Mesothelial cell of epicardium (in vitro differentiated cells): ENCODE measurements at places on chromosomes 4 and X. TPM values are rescaled to one million over a fixed set of nuclear protein-coding genes. Genes with fewer than 3 reads are reported as not detected.

DNA sequence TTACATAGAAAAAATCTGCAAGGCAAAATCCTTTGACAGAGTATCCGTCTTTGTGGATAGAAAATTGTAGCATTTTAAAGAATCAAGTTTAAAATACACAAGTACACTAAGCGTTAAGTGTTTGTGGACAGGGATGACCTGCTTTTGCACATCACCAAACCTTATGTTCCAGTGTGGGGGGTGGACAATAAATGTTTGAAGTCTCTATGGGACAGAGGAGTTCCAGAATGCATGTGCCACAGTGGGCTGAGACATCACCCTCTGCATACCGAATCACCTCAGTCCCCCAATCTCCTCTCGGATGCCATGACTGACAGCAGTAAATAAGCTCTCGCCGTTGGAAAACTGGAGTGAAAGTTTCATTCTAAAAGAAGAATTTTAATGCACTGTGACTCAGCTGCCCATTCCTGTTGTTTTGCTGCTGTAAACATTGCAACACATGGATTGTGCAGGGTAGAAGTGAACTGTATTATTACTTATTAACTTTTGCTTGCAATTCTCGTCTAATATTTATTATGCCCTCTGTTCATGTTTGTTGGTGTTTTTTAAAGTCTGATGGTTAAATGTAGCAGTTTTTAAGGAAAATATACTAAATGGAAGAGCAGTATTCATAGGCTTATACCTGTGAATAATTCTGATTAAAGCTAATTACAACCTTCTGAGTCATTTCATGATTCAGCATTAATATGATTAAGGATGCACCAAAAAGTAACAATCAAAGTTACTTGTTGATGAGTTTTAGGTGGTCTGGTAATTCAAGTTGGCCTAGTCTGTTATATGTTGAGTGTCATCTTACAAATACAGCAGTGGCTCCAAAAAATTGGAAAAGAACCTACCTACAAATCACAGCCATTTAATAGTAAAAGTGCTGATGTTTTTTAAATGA lies 24.0 kb downstream of the CDKN2AIP start:
- no peak for DNase-seq
- peak overlapping the region; percentile 76 for H3K27ac ChIP-seq
- H3K4me3 ChIP-seq = no peak overlapping the region
- H3K27me3 ChIP-seq = no peaks in the 10 kb centered on the region
- peaks cover 20% of the 10 kb centered on the region for H3K36me3 ChIP-seq

GRCh38 chr4:95167805-95168204 lies 381.0 kb downstream of the UNC5C start:
- H3K27ac ChIP-seq = no peak overlapping the region
- no peak for DNase-seq
- no peak overlapping the region for H3K4me3 ChIP-seq
- H3K36me3 ChIP-seq = peaks cover 29% of the 10 kb centered on the region
- H3K27me3 ChIP-seq = no peaks in the 10 kb centered on the region

Gene FOXR2
- not detected in 3 replicates for total RNA-seq

- DNase-seq = no peak
- H3K4me3 ChIP-seq = no peak overlapping the region
- peaks cover 3% of the 10 kb centered on the region for H3K4me1 ChIP-seq
- no peak overlapping the region for H3K27ac ChIP-seq
- no peaks in the 10 kb centered on the region for H3K36me3 ChIP-seq
- H3K27me3 ChIP-seq = no peaks in the 10 kb centered on the region
Measured at GRCh38 chrX:30027636-30028035, 187.7 kb upstream of the MAGEB2 start.

- H3K4me1 ChIP-seq = peaks cover 36% of the 10 kb centered on the region
- H3K36me3 ChIP-seq = peaks cover 9% of the 10 kb centered on the region
- H3K27me3 ChIP-seq = no peaks in the 10 kb centered on the region
- DNase-seq = no peak
- H3K4me3 ChIP-seq = no peak overlapping the region
Measured at GRCh38 chr4:77877771-77878565, 15.3 kb downstream of the MRPL1 start.

DNA sequence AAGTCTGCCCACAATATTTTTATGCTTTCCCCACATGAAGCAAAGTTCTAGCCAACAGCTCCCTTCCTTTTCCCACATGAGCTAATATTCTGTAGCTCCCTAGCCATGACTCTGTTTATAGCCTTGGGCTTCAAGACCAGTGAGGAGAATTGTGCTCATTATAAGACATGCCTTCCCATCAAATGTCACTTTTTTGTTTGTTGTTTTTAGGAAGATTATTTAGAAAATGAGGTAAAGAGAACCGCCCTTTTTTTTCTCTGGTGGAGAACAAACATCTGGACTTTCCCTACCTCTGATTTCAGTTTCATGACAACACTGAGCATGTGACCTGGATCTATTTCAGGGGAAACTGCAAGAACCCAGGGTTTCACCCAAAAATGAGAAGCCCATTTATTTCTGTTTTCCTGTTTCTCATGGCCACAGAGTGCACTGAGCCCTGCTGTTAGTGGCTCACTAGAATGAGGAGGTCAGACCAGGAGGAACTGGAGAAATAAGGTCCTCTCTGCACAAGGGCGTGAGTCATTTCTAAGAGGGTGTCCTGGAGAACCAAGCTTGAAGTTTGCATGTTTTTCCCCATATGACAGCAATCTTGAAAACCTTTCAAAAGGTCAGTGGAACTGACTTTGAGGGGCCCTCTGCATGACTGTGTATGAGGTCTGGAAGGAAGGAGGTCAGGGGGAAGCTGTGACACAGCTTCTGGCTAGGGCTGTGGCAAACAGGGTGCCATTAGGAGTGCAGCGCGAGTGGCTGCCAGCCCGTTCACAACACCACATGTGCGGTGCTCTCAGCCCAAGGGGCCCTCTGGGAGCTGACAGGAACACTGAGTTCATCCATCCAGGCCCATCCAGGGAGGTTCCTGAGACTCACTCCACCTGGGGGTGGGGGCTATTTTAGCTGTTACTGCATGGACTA lies 55.2 kb downstream of the CHST7 start:
- no peak for DNase-seq
- no peak overlapping the region for H3K27ac ChIP-seq
- H3K4me3 ChIP-seq = no peak overlapping the region
- H3K27me3 ChIP-seq = no peaks in the 10 kb centered on the region
- H3K4me1 ChIP-seq = peaks cover 12% of the 10 kb centered on the region

DNA sequence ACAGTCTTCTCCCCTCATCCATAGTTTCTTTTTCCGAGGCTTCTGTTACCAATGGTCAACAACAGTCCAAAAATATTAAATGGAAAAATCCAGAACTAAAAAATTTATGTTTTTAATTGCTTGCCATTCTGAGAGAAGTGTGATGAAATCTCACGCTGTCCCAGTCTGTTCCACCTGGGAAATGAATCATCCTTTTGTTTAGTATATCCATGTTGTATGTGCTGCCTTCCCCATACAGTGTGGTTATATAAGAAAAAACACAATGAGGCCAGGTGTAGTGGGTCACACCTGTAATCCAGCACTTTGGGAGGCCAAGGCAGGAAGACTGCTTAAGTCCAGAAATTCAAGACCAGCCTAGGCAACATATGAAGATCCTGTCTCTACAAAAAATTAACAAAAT lies 161.6 kb downstream of the CHIC2 start:
- no peak for DNase-seq
- no peak overlapping the region for H3K27ac ChIP-seq
- no peak overlapping the region for H3K4me3 ChIP-seq
- H3K36me3 ChIP-seq = no peaks in the 10 kb centered on the region
- H3K4me1 ChIP-seq = peaks cover 37% of the 10 kb centered on the region

DNA sequence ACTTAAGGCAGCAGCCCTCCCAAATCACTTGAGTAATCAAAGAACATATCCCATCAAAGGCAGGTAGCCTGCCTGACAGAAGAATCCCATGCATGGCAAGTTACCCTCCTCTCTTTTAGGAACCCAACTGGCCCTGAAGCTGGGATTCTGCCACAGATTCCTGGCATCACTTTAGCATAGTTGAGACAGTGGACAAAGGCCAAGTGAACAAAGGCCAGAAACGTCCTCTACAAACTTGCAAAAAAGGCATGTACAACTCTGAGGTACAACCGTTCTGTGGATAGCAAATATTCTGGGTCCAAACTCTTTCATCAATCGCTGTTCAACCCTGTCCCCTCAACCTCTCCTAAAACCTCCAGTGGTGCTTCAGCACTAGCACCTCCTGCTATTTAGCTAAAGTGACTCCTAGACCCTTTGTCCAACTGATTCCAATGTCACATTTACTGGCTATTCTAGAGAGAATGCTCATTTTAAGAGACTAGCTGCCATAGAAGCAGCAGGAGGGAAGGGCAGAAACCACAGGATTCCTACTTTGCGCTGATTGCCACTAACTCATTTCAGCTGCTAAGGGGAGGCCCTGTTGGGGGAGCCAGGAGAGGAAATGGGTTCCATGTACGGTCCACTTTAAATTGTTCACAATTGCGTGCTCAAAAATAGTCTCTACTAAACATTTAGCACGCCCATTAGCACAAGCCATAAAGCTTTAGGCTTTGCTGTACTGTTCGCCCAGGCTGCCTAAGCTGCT lies 105.9 kb downstream of the SHROOM4 start:
- no peaks in the 10 kb centered on the region for H3K27me3 ChIP-seq
- no peak for DNase-seq
- peak overlapping the region; percentile 9 for H3K27ac ChIP-seq
- H3K36me3 ChIP-seq = no peaks in the 10 kb centered on the region
- peaks cover 62% of the 10 kb centered on the region for H3K4me1 ChIP-seq

Gene PTTG2
- total RNA-seq = not detected in 3 replicates

DNA sequence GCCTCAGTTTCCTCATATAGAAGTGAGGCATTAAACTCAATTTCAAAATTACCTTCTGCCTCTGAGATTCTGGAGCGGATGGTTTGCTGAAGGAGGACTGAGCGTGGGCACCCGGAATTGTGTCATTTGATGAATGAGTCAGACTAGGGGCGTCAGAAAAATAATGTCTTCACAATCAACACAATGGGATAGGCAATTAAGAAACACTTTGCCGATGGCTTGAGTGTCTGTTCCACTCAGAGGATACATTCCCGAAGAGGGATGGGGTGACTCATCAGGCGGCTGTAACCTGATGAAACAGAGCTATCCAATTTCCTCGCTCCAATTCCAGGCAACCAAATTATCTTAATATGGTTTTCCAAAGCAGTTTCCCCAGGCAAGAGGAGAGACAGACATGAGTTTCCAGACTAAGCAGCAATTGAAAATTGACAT lies 1.2 kb upstream of the CHRNA9 start:
- no peak overlapping the region for H3K27ac ChIP-seq
- DNase-seq = no peak
- no peak overlapping the region for H3K4me3 ChIP-seq
- H3K36me3 ChIP-seq = no peaks in the 10 kb centered on the region

DNA sequence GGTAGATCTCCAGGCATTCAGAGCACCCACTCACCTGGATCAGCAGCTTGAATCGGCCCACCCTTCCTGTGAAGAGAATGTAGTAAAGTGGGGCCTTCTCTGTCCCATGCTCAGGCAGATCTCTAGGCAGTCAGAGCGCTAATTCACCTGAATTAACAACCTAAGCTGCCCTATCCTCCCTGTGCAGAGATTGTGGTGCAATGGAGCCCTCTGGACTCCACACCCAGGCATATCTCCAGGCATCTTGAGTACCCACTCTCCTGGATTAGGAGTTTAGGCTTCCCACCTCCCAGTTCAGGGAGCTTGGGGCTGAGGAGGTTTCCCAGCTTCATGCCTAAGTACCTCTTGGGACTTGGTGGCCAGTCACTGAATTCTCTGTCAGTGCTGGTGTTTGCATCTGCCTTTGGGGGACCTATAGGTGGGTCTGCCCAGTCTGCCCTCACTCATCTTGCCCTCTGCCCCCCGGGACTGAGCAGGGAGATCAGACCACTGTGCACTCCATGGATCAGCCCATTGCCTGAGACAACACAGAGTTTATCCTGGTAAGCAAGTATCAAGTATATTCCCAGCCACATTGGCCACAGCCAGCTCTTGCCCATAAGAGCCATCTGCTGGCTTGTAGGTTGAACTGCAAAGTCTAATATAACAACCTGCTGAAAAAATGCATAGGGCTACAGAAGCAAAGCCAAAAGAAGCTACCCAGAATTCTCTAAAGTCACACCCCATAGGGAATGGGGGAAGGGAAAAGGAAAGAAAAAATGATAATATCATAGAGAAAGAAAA lies 372.9 kb downstream of the KLHL13 start:
- no peaks in the 10 kb centered on the region for H3K27me3 ChIP-seq
- no peak for DNase-seq
- H3K36me3 ChIP-seq = no peaks in the 10 kb centered on the region
- no peak overlapping the region for H3K4me3 ChIP-seq
- H3K27ac ChIP-seq = no peak overlapping the region
- no peaks in the 10 kb centered on the region for H3K4me1 ChIP-seq

GRCh38 chr4:21768349-21769310 lies 179.9 kb downstream of the KCNIP4 start:
- no peaks in the 10 kb centered on the region for H3K36me3 ChIP-seq
- H3K4me1 ChIP-seq = peaks cover 23% of the 10 kb centered on the region
- H3K4me3 ChIP-seq = no peak overlapping the region
- DNase-seq = no peak

- no peak overlapping the region for H3K27ac ChIP-seq
Measured at GRCh38 chr4:180054291-180054690, 2188.9 kb upstream of the TENM3 start.

DNA sequence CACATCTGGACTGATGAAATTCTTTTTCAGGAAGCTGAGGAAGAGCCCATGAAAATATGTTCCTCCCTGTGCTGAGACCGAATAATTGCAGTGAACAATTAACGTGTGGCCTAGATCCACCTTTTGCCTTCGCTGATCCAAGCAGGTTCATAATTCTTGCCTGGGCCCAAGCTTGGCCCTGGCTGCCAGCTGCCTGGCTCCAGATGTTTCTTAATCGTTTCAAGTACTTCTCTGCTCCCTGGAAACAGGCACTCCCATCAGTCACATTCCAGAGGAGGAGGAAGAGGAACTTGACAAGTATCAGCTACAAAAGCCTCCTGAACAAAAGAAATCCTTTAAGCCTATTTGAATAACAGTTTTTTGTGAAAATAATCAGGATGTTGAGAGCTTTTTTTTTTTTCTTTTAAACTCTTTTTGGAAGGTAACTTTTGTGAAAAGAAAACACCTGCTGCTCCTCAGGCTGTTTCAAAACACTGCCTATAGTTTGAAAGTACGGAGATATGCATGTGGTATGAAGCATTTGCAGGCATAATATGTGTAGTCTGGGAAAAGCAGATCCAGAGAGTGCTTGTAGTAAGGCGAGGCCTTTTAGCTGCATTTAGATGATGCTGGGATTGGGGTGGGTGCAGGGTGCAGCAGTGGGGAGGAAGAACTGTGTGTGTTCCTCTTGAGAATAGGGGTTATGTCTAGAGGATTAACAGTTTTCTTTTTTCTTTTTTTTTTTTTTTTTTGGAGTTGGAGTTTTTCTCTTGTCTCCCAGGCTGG lies 154.4 kb downstream of the PTTG2 start:
- H3K27ac ChIP-seq = peak overlapping the region; percentile 52
- peaks cover 19% of the 10 kb centered on the region for H3K36me3 ChIP-seq
- no peak for DNase-seq

GRCh38 chr4:153018684-153019083 lies 82.6 kb downstream of the FHDC1 start:
- H3K27ac ChIP-seq = no peak overlapping the region
- no peaks in the 10 kb centered on the region for H3K27me3 ChIP-seq
- no peak overlapping the region for H3K4me3 ChIP-seq
- peaks cover 2% of the 10 kb centered on the region for H3K4me1 ChIP-seq

Gene BEX2
- total RNA-seq = 29.0 to 29.8 TPM (median 29.8 TPM) in 3 replicates
